Aorta (tissue), 5 donors: ENCODE measurements at places on chromosomes 16 and 17.

DNA sequence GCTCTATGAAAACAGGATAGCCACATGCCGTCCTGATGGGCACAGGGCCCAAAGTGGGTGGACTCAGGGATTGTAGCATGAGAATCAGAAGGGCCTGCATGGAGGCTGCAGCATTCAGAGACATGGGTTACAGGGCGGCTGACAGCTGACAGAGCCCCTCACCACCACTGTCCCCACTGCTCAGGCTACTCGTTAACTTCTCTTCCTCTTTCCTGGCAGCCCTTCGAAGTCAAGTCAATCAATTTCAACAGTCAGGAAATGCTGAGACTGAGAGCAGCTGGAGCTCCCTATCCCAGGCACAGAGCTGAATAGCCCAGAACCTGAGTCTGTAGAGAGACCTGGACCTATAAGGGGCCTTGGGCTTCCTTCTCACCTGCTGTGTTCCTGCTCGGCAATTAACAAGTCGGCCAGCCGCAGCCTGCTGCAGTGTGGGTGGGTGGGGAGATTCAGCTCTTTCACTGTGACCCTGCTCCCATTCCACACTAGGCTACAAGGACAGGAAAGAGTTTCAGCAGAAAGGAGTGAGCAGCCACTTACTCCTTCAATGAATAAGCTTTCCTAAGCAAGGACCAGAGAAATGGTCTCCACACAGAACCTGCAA, 76.9 kb downstream of the TEX14 start:
- no peak for DNase-seq

DNA sequence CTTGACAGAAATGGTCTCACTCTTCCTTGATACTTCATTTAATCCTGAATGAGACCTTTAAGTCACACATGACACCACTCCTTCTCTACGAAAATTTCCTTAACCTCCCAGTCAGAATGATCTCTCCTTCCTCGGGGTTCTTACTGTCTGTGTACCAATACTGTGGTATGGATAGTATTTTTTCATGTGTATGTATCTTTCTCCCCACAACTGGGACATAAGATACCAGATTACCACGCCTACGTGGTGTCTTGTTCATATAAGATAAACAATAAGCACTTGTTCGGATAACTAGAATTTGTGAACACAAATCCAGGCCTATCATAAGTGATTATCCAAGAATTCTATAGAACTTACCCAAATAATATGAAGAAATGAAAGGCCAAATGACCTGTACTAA, 11.3 kb downstream of the NUP88 start:
- DNase-seq, result no peak

GRCh38 chr16:23801378-23801777, 34.4 kb upstream of the PRKCB start:
- peak; percentile 86 for DNase-seq

GRCh38 chr17:51217946-51218345, 41.9 kb downstream of the MBTD1 start:
- no peak for DNase-seq

GRCh38 chr17:74527756-74528155, 3.5 kb downstream of the CD300LB start:
- no peak for DNase-seq

GRCh38 chr17:5003214-5003867, 5.6 kb downstream of the KIF1C start:
- no peak for DNase-seq

- DNase-seq, result peak; percentile 94
Measured at GRCh38 chr16:16014329-16015224, 65.2 kb downstream of the ABCC1 start.

DNA sequence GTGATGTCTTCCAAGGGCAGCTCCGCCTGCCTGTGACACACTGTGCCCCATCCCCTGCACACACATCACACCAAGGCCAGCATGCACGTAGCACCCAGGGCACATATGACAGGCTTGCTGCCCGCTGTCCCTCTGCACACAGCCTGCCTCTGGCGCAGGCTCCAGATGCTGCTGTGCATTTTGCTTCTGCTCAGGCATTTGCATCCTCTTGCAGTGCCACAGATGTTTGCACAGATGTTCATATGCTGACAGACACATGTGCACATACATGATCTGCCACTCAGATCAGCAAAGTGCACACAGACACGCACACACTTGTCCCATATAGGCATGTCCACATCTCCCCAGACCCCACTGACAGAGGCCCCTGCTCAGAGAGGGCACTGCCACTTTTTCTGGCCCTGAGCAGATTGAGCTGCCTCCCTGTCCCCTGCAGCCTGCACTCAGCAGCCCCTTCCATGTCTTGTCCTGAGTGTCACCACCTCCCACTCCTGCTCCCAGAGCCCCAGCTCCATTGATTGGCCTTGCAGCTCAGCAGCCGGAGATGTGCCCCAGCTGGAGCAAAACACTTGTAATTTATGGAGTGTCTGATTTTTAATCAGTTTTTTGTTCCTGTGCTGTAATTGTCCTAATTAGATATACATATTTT, 115.1 kb upstream of the RPL38 start:
- DNase-seq, result no peak

- no peak for DNase-seq
Measured at GRCh38 chr16:56589141-56590039, at the start of gene MT3. Gene MT3, plus strand, starts transcription at chr16:56589528. Its CDS starts 63 bp downstream, at chr16:56589591.

- no peak for DNase-seq
Measured at GRCh38 chr17:29683481-29683880, 60.8 kb upstream of the CORO6 start.

DNA sequence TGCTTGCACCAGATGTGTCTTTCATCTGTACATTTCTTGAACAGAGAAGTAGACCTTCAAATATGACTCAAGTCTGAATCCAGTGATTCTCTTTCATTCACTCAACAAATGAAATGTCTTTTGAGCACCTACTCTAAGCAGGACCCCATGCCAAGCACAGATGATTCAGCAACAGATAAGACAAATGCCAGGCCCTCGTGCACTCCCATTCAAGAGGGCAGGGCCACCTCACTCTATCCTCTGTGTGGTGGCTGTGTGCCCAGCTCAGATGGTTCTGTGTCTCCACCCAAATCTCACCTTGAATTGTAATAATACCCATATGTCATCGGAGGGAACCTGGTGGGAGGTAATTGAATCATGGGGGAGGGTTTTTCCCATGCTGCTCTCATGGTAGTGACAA, 74.1 kb upstream of the NKD1 start:
- DNase-seq, result no peak

- DNase-seq, result no peak
Measured at GRCh38 chr17:4214157-4214556, 49.6 kb downstream of the ANKFY1 start.

GRCh38 chr16:53812914-53813313, 109.0 kb downstream of the FTO start:
- no peak for DNase-seq
